Fibroblast of gingiva (primary cell): ENCODE measurements at places on chromosomes 3 and 15.

DNA sequence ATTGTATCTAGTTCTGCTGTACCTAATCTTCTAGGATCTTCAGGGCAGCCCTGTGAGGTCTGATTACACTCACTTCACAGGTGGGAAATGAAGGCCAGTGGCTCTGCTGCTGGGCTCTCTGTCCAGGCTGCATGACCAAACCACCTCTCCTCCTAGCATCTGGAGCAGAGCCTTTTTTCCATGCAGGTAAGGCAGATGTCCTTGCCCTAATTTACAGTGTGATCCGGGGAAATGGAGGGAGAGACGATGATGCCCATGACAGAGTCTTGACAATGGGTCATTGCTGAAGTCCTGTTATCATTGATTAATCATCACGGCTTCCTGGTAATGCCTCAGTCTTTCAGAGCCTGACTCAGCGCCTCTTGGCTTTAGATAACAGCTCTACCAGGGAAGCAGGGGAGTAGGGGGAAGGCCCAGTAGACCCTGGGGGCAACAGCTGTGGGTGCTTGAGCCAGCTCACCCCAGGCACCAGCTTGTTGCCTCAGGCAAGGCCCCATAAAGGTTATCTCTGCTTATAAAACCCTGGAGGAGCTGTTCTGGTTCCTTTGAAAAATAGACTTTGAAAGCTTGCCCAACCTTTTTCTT is 153.4 kb downstream of the GABRG3 start:
- no peak for DNase-seq

DNA sequence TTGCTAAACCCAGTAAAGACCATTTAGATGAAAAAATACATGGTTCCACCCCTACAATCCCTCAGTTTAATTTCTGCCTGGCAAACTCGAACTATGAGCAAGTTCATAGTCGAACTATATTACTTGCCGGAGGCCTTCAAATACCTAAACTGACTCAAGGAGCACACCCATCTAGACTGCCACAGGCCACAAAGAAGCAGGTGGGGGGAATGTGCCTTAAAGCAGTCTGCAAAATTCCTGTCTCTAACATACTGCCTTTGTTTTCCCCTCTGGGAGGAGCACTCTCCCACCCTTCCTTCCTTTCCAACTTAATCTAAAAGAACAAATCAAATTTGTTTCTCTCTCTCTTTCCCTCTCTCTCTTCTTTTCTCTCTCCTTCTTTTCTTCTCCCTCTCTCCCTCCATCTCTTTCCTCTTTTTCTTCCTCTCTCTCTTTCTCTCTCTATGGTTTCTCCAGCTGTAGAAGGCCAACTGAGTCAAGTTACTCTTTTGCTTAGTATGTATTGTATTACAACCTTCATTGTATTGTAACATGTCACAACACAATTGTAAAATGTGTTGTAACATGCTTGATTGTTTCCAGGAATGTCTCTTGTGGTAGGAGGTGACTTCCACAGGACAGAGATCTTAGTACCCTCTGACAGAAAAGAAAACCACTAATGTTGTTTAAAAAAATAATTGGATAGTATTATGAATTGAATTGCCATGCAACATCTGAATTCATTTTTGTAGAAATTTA is 496.3 kb downstream of the ROBO2 start:
- DNase-seq = peak; percentile 8

GRCh38 chr3:151282921-151283320 is 4.6 kb upstream of the P2RY14 start:
- peak; percentile 36 for DNase-seq

GRCh38 chr15:99127773-99128172 is 22.9 kb downstream of the SYNM start:
- DNase-seq = no peak

DNA sequence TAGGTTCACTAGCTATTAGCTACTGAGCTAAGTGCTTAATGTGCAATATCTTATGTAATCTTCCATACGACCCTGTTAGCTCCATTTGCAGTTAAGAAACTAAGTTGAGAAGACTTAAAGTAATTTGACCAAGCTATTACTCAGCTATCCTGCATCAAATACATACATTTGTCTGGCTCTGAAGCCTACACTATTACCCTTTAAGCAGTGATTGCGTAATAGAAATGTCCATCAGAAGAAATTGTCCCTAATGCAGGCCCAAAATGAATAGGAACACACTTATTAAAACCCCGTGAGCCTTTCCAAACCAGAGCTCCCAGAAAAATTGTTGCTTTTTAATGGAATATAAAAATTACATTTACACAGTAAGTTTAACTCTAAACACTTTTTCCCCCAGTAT is 5.3 kb upstream of the MYO1E start:
- DNase-seq = no peak

GRCh38 chr3:113912552-113913236 is 35.1 kb upstream of the ZDHHC23 start:
- peak; percentile 45 for DNase-seq

- DNase-seq = peak; percentile 47
These were observed 215.3 kb downstream of the ROBO2 start for GRCh38 chr3:77254967-77255831.

DNA sequence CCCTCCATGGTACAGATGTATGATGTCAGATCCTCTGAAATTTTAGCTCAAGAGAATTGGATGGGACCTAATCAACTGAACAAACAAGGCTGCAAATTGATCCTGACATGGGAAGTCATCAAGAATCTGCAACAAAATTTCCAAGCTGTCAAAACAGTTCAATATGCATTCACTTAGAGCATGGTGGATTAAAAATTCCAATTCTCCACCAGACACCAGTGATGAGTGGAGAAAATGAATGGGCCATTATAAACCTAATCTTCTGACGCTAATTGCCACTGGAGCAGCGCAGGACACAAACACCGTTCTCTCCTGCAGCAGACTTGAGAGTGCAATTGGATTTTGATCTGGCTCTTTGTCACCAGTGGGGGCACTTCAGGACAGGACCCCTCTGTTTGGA is 94.2 kb downstream of the MINAR1 start:
- DNase-seq = no peak

DNA sequence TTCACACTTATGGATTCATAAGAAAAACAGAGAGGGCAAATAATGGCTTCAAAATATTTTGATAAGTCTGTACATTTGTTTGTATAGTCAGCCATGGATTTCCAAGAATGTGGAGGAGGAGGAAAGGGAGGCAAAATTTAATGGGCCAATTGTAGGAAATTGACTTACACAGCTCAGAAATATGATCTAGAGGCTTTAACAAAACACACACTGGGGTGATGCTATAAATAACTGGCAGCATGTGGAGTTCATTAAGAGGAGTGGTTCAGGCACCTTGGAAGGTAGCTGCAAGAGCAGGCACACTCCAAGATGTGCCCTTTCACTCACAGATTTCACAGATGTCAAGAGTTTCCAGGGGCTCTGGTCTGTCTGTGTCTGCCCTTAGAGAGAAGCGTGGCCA is 193.4 kb upstream of the RASGRP1 start:
- peak; percentile 71 for DNase-seq
